ENCODE measurements at places on chromosomes 4 and X.

DNA sequence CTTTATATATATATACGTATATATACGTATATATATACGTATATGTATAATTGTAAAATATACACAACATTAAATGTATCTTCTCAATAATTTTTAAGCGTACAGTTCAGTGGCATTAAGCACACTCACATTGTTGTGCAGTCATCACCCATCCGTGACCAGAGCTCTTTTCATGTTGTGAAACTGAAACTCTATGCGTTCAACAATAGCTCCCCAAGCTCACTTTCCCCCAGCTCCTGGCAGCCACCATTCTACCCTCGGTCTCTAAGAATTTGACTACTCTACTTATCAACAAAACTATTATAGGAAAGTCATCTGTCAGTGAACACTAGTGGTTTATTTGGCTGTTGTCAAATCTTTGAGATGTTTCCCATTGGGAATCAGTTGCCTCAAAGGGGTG, 621.8 kb upstream of the GALNT7 start:
- no peak for DNase-seq

DNA sequence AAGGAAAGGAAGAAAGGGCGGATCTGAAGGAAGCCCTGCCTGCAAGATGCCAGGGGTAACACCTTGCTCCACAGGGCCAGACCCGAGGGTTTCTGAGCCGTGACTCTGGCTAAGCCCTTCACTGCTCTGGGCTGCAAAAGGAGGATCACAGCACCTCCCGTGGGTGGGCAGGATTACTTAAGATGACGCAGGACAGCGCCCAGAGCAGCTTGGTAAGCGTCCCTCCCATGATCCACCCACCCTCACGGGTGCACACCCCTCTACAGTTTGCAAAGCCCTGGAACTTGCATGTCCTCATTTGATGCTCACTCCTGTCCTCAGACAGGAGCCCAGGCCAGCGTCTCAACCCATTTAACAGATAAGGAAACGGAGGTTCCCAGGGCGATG, 64.9 kb downstream of the CRMP1 start:
- no peak for DNase-seq

- no peak for DNase-seq
Observed at GRCh38 chr4:38315286-38315685, 348.7 kb upstream of the KLF3 start.

DNA sequence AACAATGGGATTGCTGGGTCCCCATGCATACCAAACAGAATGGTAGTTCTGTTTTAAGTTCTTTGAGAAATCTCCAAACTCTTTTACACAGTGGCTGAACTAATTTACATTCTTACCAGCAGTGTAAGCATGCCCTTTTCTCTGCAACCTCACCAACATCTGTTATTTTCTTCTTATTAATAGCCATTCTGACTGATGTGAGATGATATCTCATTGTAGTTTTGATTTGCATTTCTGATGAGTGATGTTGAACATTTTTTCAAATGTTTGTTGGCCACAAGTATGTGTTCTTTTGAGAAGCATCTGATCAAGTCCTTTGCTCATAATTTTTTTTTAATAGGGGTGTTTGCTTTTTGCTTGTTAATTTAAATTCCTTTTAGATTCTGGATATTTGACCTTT, 41.2 kb upstream of the ZMAT1 start:
- DNase-seq = no peak

Measured in CD8-positive, alpha-beta memory T cell (primary cell).